ENCODE measurements at places on chromosomes 6 and 20. TPM values are rescaled to one million over a fixed set of nuclear protein-coding genes. Genes with fewer than 3 reads are reported as not detected.

DNA sequence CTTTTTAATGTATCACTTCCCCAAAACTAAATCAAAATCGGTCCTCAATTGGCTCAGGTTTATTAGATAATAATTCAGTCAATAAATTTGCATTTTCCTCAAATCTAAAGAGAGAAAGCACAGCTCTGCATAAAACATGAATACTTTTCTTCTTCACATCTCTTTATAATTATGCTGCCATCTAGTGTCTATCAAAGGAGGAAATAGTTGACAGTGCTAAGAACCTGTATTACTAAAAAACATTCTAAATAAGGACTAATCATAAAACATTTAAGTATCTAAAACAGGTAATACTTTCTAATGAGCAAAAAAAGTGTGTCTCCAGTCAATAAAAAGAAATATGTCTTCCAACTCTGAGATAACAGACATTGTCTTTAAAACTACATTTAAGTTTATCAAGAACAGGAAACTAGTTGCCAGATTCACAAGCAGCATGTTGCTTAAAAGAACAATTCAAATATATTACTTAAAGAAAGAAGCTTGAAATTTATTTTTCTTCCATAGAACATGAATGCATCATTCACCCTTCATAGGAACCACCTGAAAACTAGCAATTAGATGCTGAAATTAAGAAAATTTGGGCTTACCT lies 56.5 kb upstream of the DST start:
- no peaks in the 10 kb centered on the region for H3K4me1 ChIP-seq
- H3K27ac ChIP-seq, result no peak overlapping the region
- no peak overlapping the region for H3K4me3 ChIP-seq
- no peak for DNase-seq
- H3K27me3 ChIP-seq, result peaks cover 6% of the 10 kb centered on the region

SIGLEC1 gene
- not detected for total RNA-seq

CYP24A1 gene
- total RNA-seq, result not detected

GRCh38 chr6:163984124-163984936 lies 569.8 kb downstream of the QKI start:
- H3K27ac ChIP-seq, result no peak overlapping the region
- H3K4me3 ChIP-seq, result no peak overlapping the region
- no peaks in the 10 kb centered on the region for H3K36me3 ChIP-seq
- H3K4me1 ChIP-seq, result peaks cover 5% of the 10 kb centered on the region
- no peak for DNase-seq

GRCh38 chr6:70680396-70680795 lies 12.7 kb downstream of the SMAP1 start:
- no peak overlapping the region for H3K4me3 ChIP-seq
- peaks cover 17% of the 10 kb centered on the region for H3K4me1 ChIP-seq
- no peak overlapping the region for H3K27ac ChIP-seq
- peaks cover 5% of the 10 kb centered on the region for H3K36me3 ChIP-seq
- H3K27me3 ChIP-seq, result no peaks in the 10 kb centered on the region
- no peak for DNase-seq

DNA sequence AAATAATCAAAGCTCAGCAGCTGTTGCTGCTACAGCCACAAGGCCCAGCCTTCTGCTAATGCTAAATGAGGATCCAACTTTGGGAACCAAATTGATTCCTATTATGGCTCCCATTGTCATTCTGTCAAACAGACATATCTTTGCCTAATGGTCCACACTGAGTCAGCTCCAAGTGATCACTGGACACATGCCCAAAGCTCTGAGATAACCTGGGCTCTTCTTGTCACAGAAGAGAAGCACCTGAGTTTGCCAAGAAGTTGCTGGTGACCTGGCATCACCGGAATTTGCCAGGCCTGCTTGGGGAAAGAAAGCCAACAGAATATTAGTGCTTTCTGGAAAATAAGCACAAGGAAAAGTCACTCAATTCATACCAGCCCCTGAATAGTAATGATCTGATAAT lies 5.8 kb downstream of the TNFRSF21 start:
- DNase-seq, result no peak
- no peaks in the 10 kb centered on the region for H3K4me1 ChIP-seq
- peaks cover 48% of the 10 kb centered on the region for H3K27me3 ChIP-seq
- H3K4me3 ChIP-seq, result no peak overlapping the region
- no peak overlapping the region for H3K27ac ChIP-seq

TNFRSF6B gene
- not detected for total RNA-seq

RHAG gene
- not detected for total RNA-seq

- H3K27me3 ChIP-seq, result peaks cover 10% of the 10 kb centered on the region
- H3K27ac ChIP-seq, result no peak overlapping the region
- H3K36me3 ChIP-seq, result no peaks in the 10 kb centered on the region
- no peak for DNase-seq
Observed at GRCh38 chr20:63224412-63225081, 8.6 kb upstream of the YTHDF1 start.

TCF15 gene
- not detected for total RNA-seq

GRCh38 chr6:110430236-110430635 lies 14.9 kb upstream of the DDO start:
- H3K27ac ChIP-seq, result no peak overlapping the region
- peaks cover 12% of the 10 kb centered on the region for H3K27me3 ChIP-seq
- H3K4me1 ChIP-seq, result no peaks in the 10 kb centered on the region
- no peaks in the 10 kb centered on the region for H3K36me3 ChIP-seq

DNA sequence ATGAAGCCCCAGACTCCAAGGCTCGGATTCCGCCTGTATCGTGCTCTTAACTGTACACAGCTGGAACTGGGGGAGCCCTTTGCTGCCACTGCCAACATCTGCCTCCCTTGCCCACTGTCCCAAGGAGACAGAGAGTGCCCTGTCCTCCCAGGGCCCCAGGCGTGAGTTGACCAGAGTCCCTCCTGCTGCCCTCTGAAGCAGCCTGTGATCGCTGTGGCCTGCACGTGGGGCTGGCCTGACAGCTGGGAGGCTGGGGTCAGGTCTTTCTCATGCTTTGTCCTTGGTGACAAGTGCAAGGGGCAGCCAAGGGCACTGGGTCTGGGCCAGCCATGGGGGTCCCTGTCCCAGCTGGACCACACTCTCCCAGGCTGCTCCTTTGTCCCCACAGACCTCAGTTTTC lies 44.3 kb downstream of the KIAA1755 start:
- no peak for DNase-seq
- H3K4me3 ChIP-seq, result no peak overlapping the region
- H3K4me1 ChIP-seq, result peaks cover 4% of the 10 kb centered on the region
- no peak overlapping the region for H3K27ac ChIP-seq
- no peaks in the 10 kb centered on the region for H3K27me3 ChIP-seq
- no peaks in the 10 kb centered on the region for H3K36me3 ChIP-seq

DNA sequence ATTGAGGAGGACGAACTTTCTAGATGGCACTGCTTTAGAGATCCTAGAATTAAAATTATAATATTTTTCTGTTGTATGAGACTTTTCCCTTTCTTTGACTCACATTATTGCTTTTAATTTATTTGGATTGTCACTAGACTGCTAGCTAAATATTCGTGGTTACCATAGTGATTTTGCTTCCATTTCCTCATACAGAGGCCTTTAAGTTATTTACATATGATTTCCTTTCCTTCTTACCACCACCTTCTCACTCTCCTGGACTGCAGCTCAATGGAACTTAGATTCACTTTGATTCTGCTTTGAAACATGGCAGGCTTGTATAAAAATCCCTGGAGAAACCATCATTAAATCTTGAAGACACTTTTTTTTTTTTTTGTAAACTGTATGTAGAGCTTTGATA lies 222.9 kb downstream of the LAMA2 start:
- H3K27me3 ChIP-seq, result peaks cover 2% of the 10 kb centered on the region
- no peak overlapping the region for H3K27ac ChIP-seq
- H3K4me3 ChIP-seq, result no peak overlapping the region
- no peaks in the 10 kb centered on the region for H3K4me1 ChIP-seq
- H3K36me3 ChIP-seq, result no peaks in the 10 kb centered on the region

DNA sequence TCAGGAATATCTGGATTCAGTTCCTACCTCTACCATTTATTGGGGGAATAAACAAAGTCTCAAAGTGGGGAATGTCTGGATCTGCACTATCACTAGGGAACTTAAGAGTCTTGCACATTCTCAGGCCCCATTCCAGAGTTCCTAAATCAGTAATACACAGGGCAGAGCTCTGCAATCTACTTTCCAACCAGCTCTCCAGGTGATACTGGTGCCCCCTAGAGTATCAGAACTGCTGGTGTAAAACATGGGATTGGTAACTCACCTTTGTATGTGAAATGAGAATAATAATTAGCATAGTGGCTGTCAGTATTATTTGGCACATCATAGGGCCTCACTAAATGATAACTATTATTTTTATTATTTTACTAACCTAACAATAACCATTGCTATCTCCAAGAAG lies 278.8 kb upstream of the IMPG1 start:
- no peaks in the 10 kb centered on the region for H3K27me3 ChIP-seq
- no peaks in the 10 kb centered on the region for H3K36me3 ChIP-seq
- H3K4me3 ChIP-seq, result no peak overlapping the region
- no peaks in the 10 kb centered on the region for H3K4me1 ChIP-seq

DNA sequence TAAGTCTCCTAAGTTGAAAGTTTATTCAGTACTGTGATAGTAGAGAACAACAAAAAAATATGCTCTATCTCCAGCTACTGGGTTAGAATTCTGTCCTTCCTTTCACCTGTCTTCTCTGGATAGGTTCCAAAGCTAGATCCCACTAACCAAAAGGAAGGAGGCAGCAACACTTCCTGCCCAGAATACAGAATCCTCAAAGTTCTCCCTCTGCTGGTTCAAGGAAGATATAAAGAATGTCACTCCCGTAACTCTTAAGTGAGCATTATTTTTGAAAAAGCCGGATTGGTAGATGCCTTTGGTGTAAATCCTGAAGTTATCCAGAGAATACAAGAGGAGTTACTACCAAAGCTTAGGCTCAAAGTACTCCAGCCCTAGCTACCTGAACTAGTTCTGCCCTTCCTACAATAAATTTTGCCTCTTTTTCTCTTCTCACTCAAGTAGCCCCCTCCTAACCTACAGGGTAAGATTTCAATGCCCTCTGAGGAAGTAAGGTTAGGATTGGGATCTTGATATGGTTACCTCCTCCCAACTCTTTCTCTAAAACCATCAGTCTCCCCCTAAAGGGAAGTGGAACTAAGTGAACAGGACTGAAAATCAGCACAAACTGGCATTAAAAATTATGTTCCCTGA lies 26.0 kb upstream of the CRIP3 start:
- no peaks in the 10 kb centered on the region for H3K27me3 ChIP-seq
- peaks cover 3% of the 10 kb centered on the region for H3K36me3 ChIP-seq
- peaks cover 12% of the 10 kb centered on the region for H3K4me1 ChIP-seq
- no peak overlapping the region for H3K4me3 ChIP-seq

DNA sequence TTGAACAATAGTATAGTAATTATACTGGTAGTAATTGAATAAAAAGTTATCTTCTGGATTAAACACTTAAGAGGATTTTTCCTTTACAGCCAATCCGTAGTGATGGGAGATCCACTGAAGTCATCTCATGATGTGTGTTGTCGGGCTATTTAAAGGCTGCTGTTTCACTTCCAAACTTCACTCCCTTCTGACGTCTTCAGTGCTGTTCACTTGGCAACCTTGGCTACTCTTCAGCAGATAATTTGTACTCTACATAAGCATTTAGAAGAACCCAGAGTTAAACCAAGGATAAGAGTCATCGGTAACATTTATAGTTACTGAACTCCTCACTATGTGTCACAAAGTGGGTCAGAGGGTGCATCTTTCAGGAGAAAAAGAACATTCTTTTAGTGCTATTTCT lies 179.1 kb upstream of the EYA4 start:
- H3K27ac ChIP-seq, result no peak overlapping the region
- no peaks in the 10 kb centered on the region for H3K4me1 ChIP-seq
- no peak overlapping the region for H3K4me3 ChIP-seq
- no peak for DNase-seq
- H3K27me3 ChIP-seq, result peaks cover 7% of the 10 kb centered on the region
- no peaks in the 10 kb centered on the region for H3K36me3 ChIP-seq

GRCh38 chr20:56205346-56205745 lies 43.2 kb upstream of the MC3R start:
- no peak for DNase-seq
- H3K36me3 ChIP-seq, result no peaks in the 10 kb centered on the region
- no peaks in the 10 kb centered on the region for H3K4me1 ChIP-seq
- no peaks in the 10 kb centered on the region for H3K27me3 ChIP-seq

DEFB124 gene
- not detected for total RNA-seq

GRCh38 chr6:42571611-42572342 lies 7.9 kb downstream of the UBR2 start:
- H3K27ac ChIP-seq, result peak overlapping the region; percentile 65
- H3K36me3 ChIP-seq, result peaks cover 35% of the 10 kb centered on the region
- peaks cover 50% of the 10 kb centered on the region for H3K4me1 ChIP-seq

DNA sequence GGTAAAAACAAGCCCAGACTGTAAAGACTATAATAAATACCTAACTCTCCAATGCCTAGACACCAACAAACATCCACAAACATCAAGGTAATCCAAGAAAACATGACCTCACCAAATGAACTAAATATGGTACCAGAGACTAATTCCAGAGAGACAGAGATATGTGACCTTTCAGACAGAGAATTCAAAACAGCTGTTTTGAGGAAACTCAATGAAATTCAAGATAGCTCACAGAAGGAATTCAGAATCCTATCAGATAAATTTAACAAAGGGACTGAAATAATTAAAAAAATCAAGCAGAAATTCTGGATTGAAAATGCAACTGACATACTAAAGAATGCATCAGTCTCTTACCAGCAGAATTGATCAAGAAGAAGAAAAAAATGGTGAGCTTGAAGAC lies 26.6 kb downstream of the NCOA6 start:
- no peak overlapping the region for H3K27ac ChIP-seq
- H3K4me3 ChIP-seq, result no peak overlapping the region
- peaks cover 3% of the 10 kb centered on the region for H3K4me1 ChIP-seq

DNA sequence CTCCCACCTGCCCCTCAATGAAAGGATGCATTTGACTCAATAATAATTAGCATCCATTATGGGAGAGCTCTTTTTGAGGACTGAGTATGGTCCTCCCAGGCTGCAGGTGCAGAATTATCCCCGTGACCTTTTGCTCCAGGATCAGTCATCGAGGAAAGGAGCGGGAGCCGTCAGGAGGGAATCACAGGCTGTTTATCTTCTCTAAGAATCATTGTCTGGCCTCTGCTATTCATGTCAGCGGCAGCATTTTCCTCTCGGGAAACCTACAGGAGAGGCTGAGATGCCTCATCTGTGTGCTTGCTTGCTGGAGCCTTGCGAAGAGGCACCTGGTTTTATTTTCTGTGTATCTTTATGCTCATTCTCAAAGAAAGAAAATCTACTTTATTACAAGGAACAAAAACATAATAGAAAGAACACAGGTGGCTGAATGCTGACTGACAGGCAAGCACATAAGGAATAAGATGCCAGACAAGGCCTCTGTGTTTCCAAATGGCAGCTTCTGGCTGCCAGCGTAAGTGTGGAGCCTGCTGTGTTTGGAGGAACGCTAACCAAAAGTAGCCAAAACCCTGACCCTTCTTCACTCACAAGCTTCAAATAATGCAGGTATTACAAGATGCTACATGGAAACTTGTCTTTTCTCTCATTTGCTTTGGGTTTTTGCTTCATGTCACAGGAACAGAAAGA lies 539.1 kb upstream of the MARCKS start:
- DNase-seq, result no peak
- H3K4me3 ChIP-seq, result no peak overlapping the region
- no peaks in the 10 kb centered on the region for H3K36me3 ChIP-seq
- H3K27me3 ChIP-seq, result no peaks in the 10 kb centered on the region
- H3K4me1 ChIP-seq, result no peaks in the 10 kb centered on the region
- H3K27ac ChIP-seq, result no peak overlapping the region

- peak overlapping the region; percentile 5 for H3K4me3 ChIP-seq
- DNase-seq, result peak; percentile 72
- peak overlapping the region; percentile 64 for H3K27ac ChIP-seq
- H3K36me3 ChIP-seq, result no peaks in the 10 kb centered on the region
- H3K4me1 ChIP-seq, result peaks cover 19% of the 10 kb centered on the region
- H3K27me3 ChIP-seq, result no peaks in the 10 kb centered on the region
Observed at GRCh38 chr6:22062807-22063408, 233.9 kb downstream of the PRL start.
